ENCODE measurements at places on chromosomes 7 and 10. TPM values are rescaled to one million over a fixed set of nuclear protein-coding genes. Genes with fewer than 3 reads are reported as not detected.

- DNase-seq: no peak
These were observed 19.8 kb upstream of the PIK3AP1 start for GRCh38 chr10:96740141-96740540.

DNA sequence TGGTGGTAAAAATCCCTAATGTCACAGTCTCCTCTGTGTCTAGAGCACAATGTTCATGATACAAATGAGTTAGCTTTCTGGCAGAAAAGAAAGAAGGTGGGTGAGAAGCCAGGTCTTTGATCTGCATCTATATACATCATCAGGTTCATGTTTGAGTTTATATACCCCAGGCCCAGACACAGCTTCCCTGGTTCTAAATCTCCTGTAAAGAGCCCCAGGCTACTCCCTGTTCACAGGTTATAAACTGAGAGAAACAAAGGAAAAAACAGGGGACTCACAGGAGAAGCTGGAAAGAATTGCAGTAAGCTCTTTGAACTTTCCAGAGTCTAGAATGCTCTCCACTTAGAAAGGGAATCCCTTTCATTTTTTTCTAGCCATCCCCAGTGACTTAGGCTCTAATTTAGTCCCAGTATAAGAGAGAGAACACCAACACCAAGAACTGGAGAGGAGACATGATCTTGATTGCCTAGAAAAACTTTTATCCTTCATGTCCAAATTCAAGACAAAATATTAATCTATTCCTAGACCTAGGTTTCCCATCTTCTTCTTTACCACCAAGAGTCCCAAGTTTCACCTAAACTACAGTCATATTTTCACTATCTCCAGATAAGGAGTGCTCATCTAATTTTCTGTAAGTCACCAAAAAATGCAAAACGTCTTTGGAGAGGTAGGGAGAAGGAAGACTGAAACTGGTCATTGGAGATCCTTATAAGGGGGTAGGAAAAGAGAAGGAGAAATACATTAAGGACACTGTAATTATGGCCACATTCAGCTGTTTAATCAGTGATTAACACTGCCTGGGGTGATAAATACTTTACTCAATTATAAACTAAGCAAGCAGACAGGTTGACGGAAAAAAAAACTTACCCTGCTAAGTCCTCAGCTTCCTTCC is 469 bp downstream of the MSS51 start:
- DNase-seq: no peak

- no peak for DNase-seq
These were observed 36.0 kb upstream of the PAX2 start for GRCh38 chr10:100709146-100710082.

DNA sequence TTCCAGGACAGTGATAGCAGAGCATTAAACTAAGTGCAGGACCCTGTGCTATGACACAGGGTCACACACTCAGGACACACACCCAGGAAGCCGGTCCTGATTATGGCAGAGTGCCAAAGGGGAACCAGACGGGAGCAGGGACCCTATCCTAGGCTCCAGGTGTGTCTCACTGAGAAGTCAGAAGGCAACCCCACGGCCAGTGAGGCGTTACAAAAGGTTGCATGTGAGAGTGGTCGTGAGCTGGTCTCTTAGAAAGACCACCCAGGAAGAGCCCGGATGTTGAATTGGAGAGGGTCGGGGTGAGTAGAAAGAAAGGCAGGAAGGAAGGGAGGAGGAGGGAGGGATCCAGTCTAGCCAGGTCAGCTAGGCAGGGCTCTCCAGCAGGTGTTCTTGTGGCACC is 31.0 kb downstream of the FRMPD2 start:
- no peak for DNase-seq

HMX2 gene
- total RNA-seq: not detected

EPO gene
- not detected for total RNA-seq

CYP26C1 gene
- total RNA-seq: not detected

SPDYE11 gene
- not detected for total RNA-seq

FFAR4 gene
- not detected for total RNA-seq

LBX1 gene
- total RNA-seq: not detected

Measured in activated CD4-positive, alpha-beta memory T cell treated with anti-CD3 and anti-CD28 coated beads, Interleukin-2, amount 10 ng/mL, durations not matched to agents 7 days and 5 days (primary cell).